ENCODE measurements at places on chromosomes 16 and 17.

GRCh38 chr17:74605361-74605760 lies 13.3 kb upstream of the CD300LD start:
- no peak for DNase-seq

- no peak for DNase-seq
Observed at GRCh38 chr16:70467608-70468007, 13.2 kb downstream of the FCSK start.

DNA sequence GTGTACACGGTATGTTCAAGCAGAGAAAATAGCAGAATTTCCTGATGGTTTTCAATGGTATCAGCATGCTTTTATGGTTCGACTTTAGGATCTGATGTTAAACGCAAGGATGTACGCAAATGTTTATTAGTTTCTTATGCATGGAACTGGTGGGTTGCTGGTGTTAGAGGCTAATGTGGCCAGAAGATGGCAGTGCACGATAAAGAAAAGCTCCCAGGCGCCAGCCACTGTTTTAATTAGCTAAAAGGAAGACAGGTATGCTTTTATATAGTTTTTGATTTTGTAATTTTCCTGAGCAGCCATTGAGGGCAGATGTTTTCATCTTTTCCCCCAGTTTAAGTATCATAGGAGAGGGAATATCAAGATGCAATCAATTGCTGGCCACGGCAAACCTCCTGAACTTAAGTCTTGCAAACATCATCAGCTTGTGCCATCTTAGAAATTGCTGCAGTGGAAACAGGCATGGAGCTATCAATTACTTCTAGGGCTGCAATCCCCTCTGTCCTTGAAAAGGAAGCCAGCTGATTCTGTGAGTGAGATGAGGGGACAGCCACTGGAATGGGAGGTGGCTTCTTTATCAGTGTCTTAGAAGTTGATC lies 648.5 kb upstream of the RBFOX1 start:
- peak; percentile 15 for DNase-seq

DNA sequence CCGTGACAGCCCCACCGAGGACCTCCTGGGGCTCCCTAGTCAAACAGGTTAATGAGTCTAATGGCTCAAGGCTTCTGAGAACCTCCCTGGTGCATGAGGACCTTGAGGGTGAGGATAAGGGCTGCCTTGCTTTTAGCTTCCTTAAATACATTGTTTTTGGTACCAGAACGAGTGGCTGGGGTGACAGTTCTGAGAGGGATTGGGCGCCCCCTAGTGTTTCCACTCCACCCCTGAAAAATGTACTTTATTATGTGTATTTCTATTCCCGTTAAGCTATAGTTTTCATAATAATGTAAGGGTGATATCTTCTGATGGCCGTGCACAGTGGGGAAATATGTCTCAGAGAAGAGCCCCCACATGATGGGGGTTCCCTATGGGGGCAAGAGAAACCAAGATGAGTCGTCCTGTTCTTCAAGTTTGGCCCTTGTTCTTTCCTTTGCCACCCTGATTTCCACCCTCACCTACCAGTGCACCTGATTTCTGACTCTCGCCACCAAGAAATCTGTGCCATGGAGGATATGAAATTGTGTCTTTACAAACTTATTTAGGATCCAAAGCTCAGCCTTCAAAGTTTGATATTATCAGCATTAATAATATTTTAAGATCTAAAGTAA lies 14.5 kb upstream of the VWA3A start:
- peak; percentile 28 for DNase-seq

GRCh38 chr17:58504826-58505351 lies 9.5 kb downstream of the MTMR4 start:
- no peak for DNase-seq

GRCh38 chr16:71461686-71462648 lies at the start of gene ZNF23:
ZNF23 (minus strand) TSS chr16:71462247; CDS start chr16:71456796, 5,451 bp downstream.
- peak; percentile 84 for DNase-seq

DNA sequence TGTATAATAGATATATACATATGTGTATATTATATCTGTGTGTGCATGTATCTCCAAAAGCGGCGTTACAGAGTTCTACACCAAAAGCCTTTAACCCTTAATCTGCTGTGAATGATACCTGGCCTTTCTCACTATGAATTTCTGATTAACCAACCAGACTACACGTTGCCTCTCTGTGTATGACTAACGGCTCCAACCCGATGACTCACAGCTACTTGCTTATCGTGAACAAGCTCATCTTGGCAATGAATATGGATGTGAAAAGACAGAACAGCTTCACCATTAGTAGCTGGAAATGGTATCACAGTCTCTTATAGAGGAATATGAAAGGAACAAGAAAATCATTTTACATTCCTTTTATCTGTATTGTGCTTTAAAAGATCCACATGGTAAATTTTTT lies 23.8 kb upstream of the ARHGAP44 start:
- peak; percentile 12 for DNase-seq

- DNase-seq: no peak
Observed at GRCh38 chr16:28498666-28499381, 4.4 kb downstream of the APOBR start.

DNA sequence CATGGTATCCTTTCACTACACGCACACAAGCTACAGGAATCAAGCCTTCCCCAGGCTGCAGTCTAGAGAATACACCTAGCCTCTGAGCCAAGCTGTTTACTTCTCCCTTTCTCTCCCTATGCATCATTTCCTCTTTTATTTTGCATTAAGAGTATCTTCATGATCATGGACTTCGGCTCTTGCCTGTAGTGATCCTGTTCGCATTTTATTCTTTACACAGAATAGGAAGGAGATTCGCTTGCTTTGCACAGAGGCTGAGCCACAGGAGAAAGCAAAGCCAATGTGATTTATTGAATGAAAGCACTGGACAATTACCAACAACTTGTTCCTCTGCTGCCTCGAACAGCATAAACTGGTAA lies 172.7 kb downstream of the ANKFN1 start:
- no peak for DNase-seq

DNA sequence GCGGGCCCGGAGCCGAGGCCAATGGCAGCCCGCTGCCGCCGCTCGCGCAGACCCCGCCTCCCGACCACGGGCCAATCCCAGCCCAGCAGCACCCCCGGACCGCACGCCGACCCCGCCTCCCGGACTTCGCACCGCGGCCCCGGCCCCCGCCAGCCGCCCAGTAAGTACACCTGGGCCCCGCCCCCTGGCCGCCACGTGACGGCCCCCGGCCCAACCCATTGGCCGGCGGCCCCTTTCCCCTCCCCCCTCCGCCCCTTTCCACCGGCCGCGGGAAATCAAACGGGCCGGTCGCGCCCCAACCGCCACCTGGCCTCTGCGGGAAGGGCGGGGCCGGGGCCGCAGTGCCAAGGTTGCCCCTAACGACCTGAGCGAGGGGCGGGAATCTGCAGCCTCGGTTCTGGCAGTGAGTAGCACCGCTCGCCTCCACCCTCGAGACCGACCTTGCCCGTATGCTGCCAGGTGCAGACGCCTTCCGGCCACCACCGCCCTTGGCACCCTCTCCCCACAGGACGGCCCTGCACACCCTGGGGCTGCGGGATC lies at the start of gene YBX2:
Gene YBX2, minus strand, starts transcription at position 26 of the 540 bp plus-strand sequence. CDS start 139 bp downstream, outside the sequence.
- no peak for DNase-seq

DNA sequence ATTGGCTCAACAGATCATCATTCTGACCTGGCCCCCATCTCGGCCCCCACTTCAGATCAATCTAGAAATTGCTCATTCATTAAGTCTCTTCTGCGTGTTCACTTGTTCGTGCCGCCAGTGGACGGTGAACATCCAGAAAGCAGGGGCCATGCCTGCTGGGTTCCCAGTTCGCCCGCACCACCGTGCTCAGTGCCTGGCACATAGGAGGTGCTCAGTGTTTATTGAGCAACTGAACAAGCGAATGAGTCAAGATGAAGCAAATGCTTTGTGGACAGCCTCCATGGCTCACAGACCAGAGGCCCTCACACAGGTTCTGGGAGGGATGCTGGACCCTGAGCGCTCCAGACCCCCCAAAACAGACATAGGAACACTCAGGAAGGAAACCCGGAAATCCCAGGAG lies 13.9 kb downstream of the BEAN1 start:
- no peak for DNase-seq

- no peak for DNase-seq
Observed at GRCh38 chr16:6206080-6206479, 1108.5 kb upstream of the EEF2KMT start.

DNA sequence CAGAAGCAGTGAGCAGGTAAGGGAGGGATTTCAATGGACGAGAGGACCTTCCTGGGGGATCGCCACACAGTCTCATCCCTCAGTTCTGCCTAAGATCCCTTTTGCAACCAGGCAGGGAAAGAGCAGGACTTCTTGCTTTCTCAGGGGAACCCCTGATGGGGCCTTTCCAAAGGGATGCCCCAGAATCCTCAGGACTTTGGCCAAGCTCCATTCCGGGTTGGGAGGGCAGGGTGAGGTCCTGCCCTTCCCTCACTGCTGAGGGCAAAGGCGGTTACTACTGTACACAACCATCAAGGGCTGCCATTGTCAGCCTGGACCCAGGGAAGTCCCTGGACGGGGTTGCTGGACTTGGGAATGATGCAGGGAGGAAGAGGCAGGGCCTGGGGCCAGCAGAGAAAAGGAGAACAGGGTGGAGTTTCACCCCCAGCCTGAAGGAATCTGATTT lies 9.7 kb downstream of the PRR29 start:
- DNase-seq: no peak

- DNase-seq: peak; percentile 41
Observed at GRCh38 chr17:76714822-76715495, 4.2 kb upstream of the MXRA7 start.

DNA sequence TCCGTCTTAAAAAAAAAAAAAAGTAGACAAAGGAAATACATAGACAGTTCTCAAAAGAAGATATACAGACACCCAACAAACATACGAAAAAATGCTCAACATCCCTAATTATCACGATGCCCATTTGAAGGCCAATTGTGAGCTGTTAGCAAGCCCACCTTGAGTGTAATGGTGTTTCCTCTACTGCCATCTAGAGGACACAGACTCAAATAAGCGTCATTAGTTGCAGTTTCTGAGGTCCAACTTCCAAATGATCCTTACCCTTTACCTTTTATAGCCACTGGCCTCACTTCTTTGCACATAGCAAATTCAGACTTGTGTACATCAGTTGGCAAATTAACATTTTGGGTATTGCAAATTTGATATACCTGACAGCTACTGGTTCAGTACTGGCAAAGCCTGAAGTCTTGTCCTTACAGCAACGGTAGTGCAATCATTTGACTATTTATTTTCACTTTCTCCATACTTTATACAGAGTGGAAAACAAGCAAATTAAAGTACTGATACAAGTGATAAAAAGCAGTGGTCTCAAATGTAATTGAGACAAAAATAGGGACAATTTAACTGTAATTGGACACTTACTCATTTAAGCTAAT lies 536.3 kb upstream of the EEF2KMT start:
- no peak for DNase-seq

DNA sequence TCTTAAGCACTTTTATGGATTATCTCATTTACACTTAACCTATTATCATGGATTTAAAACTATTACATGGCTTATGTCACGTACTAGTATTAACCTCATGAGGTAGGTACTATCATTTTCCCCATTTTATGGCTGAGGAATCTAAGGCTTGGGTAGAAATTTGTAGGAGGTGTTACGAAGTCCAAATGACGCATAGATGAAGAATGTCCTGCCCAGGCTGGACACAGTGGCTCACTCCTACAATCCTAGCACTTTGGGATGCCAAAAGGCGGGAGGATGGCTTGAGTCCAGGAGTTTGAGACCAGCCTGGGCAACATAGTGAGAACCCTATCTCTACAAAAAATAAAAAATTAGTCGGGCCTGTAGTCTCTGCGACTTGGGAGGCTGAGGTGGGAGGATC lies 4.8 kb upstream of the C1QL1 start:
- no peak for DNase-seq

DNA sequence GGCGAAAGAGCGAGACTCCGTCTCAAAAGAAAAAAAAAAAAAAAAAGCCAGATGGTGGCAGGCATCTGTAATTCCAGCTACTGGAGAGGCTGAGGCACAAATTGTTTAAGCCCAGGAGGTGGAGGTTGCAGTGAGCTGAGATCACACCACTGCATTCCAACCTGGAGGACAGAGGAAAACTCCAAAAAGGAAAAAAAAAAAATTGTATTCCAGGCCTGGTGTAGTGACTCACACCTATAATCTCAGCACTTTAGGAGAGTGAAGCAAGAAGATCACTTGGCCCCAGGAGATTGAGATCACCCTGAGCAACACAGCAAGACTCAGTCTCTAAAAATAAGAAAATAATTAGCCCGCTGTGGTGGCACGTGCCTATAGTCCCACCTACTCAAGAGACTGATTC lies 20.1 kb downstream of the HBQ1 start:
- no peak for DNase-seq

DNA sequence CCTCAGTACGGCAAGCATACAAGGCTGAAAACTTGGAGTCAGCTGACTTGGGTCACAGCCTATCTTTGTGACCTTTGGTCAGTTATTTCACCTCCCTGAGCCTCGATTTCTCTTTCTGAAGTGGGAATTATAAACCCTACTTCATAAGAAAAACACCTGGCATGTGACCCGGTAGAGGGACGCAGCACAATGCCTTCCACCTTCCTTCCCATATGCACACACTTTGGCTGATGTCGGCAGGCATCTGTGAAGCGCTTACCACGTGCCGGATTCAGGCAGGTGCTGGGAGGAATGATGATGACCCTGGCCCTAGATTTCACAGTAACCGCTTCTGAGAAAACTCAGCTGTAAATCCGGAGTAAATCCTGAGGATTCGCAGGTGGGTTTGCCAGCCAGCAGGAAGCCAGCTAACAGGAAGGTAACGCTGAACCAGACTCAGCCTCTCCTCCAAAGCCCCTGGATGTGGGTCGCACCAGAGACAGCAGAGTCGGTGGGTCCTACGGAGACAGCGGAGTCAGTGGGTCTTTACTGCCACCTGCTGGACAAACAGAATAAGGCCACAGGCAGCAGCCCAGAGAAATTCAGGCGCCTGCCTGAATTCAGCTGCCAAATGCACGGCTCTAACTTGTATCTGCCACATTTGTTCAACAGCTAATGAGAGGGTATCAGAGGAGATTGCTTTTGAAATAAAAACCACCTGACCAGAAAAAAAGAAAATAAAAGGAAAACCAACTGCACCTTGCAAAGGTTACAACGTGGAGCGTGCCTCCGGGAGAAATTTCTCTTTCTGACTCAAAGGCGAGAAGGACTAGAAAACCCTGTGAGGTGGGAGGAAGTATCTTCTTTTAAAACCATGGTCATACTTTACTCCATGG lies 16.6 kb downstream of the COPRS start:
- peak; percentile 69 for DNase-seq

DNA sequence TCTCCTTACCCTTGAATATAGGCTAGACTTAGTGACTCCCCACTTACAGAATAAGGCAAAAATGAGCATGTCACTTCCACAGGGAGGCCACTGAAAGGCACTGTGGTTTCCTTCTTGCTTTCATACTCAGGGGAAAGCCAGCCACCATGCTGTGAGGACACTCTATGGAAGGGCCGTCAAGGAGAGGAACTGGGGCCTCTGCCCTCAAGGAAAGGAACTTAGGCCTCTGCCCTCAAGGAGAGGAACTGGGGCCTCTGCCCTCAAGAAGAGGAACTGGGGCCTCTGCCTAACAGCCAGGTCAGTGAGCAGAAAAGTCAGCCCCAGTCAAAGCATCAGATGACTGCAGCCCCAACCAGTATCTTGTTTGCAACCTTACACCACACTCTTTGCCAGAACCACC lies 30.1 kb downstream of the VPS35 start:
- DNase-seq: no peak
